ENCODE measurements at places on chromosomes 16 and 17.

DNA sequence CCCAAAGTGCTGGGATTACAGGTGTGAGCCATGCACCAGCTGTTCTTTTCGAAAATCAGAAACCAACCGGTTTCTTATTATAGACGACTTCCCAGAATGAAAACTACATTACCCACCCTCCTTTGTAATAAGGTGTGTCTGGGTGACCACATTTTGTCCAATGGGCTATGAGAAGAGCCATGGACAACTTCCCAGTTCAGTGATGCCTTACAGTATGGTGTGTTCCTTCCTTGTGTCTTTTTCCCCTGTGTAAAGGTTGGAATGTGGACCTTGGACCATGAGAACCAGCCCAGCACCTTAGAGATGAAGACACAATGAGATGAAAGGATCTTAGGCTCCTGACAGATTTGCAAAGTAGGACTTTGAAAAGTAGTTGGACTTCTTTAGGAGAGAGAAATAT is 85.0 kb upstream of the ATF7IP2 start:
- DNase-seq = no peak

GRCh38 chr17:8149419-8150193 is 2.6 kb downstream of the PER1 start:
- no peak for DNase-seq

DNA sequence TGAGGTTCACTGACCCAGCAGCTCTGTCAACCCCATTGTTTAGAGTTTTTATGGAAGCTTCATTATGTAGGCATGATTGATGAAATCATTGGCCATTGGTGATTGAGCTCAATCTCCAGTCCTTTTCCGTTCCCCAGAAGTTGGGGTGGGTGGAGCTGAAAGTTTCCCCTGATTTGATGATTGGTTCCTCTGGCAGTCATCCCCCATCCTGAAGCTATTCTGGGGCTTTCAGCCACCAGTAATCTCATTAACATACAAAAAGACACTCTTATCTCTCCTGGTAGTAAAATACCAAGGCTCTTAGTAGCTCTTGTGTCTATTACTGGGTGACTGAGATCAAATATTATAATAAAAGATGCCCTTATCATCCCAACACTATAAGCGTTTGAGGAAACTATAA is 67.1 kb downstream of the TANC2 start:
- no peak for DNase-seq

GRCh38 chr17:76371656-76372628 is 12.5 kb upstream of the SPHK1 start:
- no peak for DNase-seq

DNA sequence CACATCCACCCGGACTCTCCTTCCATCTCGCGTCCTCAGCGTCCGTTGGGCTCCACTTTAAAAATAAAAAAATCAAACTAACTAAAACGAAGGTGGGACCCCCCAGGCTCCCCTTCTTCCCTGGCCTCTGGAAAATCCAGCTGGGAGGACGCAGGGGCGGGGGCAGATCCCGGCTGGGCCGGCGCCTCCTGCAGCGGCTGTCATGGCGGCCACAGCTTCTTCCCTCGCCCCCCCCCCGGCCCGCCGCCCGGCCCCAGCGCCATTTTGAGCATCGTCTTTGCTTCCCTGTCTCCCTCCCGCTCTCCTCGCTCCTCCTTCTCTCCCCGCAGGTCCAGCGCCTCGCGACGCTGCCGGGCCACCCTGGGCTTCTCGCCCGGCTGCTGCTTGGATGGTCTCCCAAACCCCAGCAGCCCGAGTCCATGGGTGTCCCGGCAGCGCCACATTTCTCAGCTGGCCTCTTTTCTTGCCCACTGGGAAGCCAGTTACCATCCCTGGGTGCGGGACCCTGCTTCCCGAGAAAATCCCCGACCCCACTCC is 3.3 kb downstream of the HOXB2 start:
- peak; percentile 28 for DNase-seq

DNA sequence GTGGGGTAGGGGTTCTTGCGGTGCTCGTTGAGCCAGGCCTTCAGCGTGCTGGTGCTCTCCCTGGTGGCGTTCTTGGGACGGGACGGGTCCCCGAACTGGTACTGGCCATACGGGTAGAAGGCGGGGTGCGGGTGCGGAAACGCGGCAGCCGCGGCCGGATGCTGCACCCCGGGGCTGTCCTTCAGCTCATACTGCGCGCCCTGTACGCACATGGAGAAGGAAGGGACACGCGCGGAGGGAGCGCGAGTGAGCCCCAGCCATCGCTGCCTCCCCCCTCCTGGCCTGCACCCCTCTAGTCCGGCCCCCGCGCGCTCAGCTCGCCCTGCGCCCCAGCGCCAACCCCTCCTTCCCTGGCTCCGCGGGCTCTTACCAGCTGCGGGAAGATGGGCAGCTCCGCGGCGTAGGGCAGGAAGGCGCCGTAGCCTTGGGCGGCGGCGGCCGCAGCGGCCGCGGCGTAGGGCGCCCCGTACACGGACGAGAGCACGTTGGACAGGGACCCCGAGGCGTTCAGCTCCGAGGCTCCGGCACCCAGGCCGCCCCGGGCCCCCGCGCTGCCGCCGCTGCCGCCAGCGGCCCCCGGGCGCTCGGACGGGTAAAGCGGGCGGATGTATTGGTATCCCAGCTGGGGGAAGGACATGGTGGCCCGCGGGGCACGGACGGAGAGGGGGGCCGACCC is 1.0 kb downstream of the IRX3 start:
- no peak for DNase-seq

DNA sequence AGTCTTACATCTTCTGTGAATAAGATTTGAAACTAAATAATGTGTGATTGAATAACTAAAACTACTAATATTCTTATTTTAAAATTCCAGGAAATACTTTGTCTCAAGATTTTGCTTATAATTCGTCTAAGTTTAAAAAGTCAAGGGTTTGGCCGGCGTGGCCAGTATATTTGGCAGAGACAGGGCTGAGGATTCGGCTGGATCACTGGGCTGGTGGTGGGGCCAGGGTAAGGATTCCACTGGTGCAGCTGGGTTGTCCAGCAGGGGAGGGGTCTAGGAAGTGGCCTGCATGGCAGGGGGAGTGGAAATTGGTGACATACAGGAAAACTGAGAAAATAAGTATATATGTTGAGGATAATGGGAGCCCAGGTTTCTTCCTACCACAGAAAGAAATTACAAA is 75.7 kb downstream of the MYO1D start:
- DNase-seq = no peak

GRCh38 chr17:31499771-31500554 is 108.5 kb downstream of the RAB11FIP4 start:
- DNase-seq = no peak

DNA sequence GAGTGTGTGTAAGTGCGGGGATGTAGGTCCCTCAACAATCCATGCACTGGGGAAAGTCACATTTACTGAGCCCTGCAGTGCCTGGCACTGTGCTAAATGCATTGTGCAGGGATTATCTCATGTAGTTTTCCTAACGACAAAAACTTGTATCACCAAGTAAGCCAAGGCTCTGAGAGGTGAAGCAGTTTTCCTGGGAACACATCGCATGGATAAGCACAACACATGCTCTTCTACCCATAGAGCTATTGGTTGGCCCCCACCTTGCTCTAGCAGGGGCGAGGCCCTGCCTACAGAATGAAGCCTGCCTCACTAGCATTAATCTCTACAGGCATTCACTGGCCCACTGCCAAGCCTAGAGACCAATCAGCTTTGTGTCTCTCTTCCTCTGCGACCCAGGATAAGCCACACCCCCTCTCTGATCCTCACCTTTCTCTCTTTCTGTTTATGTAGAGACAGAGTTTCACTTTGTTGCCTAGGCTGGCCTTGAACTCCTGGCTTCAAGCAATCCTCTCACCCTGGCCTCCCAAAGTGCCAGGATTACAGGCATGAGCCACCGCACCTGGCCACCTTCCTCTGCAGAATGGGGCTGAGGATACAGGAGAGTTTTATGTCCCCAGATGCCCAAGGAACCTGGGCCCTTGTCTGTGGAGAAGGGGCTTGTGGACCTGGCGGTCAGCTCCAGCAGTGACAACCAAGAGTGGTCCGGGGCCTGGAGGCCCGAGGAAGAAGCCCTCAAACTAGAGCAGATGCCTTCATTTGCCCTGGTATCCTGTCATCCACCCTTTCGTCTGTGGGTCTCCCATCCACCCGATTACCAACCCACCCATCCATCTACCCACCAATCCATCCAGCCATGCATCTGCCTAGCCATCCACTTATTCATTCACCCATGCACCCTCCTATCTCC is 12.8 kb downstream of the CDH16 start:
- peak; percentile 26 for DNase-seq

GRCh38 chr16:55542459-55543082 is 23.9 kb upstream of the CAPNS2 start:
- no peak for DNase-seq

DNA sequence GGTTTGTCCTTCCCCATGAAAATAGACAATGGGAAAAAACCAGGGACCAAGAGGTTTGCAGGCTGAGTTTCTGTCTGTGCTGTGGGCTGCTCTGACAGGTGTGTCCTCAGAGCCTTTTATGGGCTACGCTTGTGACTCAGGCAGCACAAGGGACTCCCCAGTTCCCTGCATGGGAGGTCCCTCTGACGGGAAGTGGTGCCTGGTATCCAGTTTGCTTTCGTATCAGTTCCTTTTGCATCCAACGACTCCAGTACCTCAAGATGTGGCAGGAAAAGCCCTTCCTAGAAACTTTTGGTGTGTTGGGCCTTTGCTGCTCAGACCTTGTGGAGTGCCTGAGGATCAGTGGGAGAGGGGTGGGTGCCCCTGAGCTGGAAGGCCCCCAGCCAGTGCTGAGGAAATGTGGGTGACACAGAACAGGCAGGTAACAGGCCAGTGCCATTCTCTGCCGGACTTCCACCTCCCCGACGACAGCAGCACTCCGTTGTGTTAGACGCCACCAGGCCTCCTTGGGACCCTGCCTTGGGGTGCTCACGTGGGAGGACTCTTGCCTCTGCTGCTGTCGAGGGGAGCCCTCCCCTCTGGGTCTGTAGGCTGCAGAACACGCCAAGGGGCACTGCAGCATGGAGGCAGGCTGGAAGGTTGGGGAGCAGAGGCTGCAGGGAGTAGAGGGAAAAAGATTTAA is 38.4 kb upstream of the IRF8 start:
- peak; percentile 60 for DNase-seq

- no peak for DNase-seq
Measured at GRCh38 chr17:49688848-49689247, 11.0 kb upstream of the SPOP start.

GRCh38 chr16:89331371-89332109 is 114.0 kb downstream of the ZNF778 start:
- DNase-seq = no peak

GRCh38 chr17:5536866-5537650 is 47.3 kb downstream of the NLRP1 start:
- DNase-seq = no peak

DNA sequence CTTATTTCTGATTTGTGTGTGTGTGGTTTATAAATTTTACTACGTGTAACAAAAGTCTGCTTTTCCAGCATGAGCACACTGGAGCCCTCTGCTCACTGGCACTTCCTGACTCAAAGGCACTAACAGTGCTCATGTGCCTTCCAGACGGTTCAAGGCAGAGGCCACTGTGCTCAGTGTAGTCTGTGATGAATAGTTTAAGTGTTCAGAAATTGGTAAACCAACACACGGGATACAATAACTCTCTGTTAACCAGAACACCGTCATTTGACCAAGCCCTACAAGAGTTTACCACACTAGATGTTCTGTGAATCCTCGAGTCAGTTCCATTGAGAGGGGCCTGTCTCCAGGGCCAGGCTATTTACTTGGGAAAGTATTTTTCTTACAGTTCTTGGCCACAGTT is 191.9 kb downstream of the MRTFB start:
- DNase-seq = no peak

- DNase-seq = no peak
Measured at GRCh38 chr17:40490289-40490853, 11.1 kb downstream of the TNS4 start.

- no peak for DNase-seq
Measured at GRCh38 chr16:58345574-58346354, 46.5 kb upstream of the GINS3 start.

DNA sequence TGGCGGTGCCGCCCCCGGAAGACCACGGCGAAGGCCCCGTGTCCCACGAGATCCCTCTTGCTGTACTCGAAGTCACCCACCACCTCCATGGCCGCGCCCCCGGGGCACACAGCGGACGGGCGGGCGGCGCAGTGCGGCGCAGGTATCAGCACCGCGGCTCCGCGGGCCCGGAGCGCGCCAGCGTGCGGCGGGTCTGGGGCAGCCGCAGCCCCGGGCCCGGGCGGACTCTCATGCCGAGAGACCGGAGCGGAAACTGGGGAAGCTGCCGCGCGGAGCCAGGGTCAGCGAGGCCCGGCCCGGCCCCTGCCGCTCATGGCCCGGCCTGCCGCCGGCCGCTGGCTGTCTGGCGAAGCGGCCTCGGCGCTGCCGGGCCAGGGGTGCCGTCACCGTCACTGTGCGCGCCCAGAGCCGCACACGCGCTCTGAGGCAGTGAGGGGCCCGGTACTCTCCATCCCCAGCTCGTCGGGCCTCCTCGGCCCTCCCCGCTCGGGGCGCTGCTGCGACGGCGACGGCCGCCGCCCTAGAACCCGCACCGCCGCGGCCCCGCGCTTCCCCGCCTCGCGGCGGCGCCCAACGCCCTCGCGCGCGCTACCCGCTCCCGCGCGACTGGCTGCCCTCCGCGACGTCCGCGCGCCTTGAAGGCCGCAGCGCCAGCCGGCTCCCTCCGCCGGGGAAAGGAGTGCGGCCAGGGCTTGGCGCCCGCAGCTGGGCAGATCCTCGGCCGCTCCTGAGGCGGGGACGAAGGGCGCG is at the start of gene ULK2:
TSS of gene ULK2 (minus strand) at position 608 of the 750 bp plus-strand sequence. CDS start at position 89, 519 bp downstream.
- DNase-seq = peak; percentile 55

DNA sequence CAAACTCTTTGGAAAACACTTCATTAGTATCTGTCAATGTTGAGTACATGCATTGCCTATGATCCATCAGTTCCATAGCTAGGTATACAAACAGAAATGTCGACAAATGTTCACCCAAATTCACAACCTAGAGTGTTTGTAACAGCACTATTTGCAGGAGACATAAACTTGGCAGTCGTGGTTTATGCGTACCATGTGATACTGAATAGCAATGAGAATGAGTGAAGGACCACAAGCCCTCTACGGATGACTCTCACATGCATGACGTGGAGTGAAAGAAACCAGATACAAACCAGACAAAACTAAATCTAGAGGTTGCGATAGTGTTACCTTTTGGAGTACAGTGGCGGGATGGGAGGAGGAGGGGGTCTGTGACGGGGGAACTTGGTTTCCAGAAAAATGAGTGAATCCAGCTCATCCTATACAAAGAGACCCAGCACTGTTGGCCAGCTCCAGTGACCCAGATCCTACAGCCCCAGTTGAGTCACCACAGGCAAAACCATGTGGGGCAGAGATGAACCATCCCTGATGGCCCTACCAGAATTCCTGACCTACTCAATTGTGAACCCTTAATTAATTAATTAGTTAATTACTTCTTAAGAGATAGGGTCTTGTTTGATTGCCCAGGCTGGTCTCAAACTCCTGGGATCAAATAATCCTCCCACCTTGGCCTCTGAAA is 15.9 kb upstream of the ULK2 start:
- DNase-seq = no peak
